ENCODE measurements at places on chromosomes 12 and 14. TPM values are rescaled to one million over a fixed set of nuclear protein-coding genes. Genes with fewer than 3 reads are reported as not detected.

DNA sequence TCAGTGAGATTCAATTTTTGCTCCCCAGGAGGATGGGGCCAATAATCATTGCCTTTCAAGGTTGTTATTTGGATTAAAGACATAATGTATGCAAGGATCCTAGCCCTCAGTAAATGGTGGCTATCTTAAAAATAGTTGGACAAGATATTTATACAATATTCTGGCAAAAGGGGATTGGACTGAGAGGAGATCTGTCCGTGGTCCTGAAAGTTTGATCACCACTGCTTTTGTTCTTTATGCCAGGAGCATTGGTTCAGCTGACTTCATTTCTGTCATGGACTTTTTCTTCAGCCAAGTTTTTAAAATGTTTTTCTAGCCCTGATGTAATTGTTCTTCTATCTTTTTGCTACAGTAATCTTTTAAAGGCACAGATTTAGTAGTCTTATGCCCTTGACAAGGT, 70.2 kb upstream of the TCL1A start:
- no peak for DNase-seq

DNA sequence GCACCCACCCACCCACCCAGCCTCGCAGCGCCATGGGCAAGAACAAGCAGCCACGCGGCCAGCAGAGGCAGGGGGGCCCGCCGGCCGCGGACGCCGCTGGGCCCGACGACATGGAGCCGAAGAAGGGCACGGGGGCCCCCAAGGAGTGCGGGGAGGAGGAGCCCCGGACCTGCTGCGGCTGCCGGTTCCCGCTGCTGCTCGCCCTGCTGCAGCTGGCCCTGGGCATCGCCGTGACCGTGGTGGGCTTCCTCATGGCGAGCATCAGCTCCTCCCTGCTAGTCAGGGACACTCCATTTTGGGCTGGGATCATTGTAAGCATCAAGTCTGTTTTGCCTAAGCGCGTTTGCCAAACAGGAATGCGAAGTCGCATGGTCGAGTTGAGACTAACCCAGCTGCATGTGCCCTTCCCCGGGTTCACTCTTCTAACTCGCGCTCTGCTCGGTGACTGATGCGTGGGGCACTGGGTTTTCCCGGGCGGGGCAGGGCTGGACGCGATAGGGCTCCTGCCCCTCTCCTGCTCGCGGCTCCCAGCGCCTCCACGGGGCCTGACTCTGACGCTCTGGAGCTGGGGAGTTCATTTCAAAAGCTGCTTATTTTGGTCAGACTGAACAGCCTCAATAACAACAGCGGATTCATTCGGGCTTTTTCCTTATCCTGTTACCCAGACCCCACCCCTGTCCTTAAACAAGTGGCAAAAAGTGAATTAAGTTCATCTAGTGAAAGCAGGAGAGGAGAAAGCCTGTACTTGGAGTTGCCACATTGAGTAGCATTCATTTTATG, 458 bp downstream of the SSPN start:
- DNase-seq, result peak; percentile 70

DNA sequence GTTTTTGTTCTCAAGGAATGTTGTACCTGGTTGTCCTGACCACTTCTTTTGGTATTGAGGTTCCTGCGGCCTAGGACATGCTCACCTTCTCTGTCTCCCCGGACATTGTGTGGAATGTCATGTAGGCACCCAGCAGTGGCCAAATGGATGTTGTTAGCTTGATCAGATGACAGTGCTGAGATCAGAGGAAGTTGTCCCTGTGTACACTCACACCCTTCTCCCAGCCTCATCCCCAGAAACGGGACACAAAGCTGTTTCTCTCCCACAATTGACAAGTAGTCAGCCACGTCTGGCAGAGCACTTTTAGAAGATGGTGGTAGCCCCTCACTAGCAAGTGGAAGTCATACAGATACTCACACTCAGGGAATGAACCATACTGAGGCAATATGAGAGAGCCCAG, 3.0 kb downstream of the PLEKHH1 start:
- no peak for DNase-seq

- DNase-seq, result no peak
Measured at GRCh38 chr14:100312877-100313400, 6.7 kb upstream of the SLC25A29 start.

Gene SMCO2
- total RNA-seq, result 0.53 TPM

All from suprapubic skin (tissue), 4 donors.